Activated CD8-positive, alpha-beta memory T cell treated with anti-CD3 and anti-CD28 coated beads, Interleukin-2, amount 10 ng/mL, durations not matched to agents 7 days and 5 days (primary cell): ENCODE measurements at places on chromosomes 3 and 15. TPM values are rescaled to one million over a fixed set of nuclear protein-coding genes. Genes with fewer than 3 reads are reported as not detected.

- DNase-seq = no peak
Measured at GRCh38 chr15:87755226-87755625, 501.3 kb downstream of the NTRK3 start.

DNA sequence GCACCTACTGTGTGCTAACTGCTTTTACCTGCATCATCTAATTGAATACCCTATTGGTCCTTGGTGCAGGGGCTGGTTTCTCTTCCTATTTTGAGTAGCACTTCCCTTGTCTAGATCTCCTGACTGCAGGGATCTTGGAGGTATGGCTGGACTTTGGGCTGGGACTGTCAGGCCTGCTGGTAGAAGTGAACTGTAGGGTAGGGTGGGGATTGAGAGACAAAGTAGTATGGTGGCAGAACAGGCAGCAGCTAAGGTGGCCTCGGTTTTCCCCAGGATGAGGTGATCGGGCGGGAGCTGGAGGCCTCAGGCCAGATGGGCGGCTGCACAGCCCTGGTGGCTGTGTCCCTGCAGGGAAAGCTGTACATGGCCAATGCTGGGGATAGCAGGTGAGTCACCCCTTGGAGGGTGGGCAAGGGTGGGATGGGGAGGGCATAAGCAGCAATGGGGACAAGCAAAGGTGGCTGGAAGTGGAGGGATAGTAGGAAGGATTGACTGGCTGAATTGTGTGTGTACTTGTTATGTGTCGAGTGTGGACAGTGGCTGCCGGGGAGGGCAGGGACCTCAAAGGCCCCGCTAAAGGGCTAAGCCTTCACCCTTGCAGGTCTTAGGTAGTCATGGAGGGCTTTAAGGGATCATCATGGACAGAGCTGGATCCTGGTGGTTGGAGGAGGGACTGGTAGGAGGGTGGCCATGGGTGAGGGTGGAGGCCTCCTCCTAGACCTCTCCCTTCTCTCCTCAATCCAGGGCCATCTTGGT is 2.0 kb downstream of the PPM1M start:
- no peak for DNase-seq

- no peak for DNase-seq
Measured at GRCh38 chr3:52039846-52040245, 16.5 kb downstream of the DUSP7 start.

DNA sequence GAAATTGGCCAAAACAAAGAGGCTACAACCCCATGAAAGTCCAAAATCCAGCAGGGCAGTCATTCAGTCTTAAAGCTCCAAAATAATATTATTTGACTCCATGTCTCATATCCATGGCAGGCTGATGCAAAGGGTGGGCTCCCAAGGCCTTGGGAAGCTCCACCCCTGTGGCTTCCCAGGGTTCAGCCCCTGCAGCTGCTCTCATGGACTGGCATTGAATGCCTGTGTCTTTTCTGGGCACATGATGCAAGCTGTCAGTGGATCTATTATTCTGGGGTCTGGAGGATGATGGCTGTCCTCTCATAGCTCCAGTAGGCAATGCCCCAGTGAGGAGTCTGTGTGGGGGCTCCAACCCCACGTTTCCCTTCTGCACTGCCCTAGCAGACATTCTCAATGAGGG is 81.8 kb downstream of the ZMAT3 start:
- no peak for DNase-seq

ABTB1 gene
- total RNA-seq = 16.0 TPM
